ENCODE measurements at places on chromosomes 3 and 15. TPM values are rescaled to one million over a fixed set of nuclear protein-coding genes. Genes with fewer than 3 reads are reported as not detected.

EFCC1 gene
- not detected for total RNA-seq

SKOR1 gene
- 0.12 TPM for total RNA-seq

SLC28A1 gene
- 0.12 TPM for total RNA-seq

HGD gene
- not detected for total RNA-seq

DNASE1L3 gene
- not detected for total RNA-seq

SLC15A2 gene
- 0.11 TPM for total RNA-seq

SOX14 gene
- not detected for total RNA-seq

VWA5B2 gene
- total RNA-seq, result not detected

SIDT1 gene
- total RNA-seq, result not detected

CHAC1 gene
- total RNA-seq, result 36.5 TPM

GP5 gene
- total RNA-seq, result under 0.01 TPM

SEMA3B gene
- total RNA-seq, result 6.8 TPM

ITPR1 gene
- 36.9 TPM for total RNA-seq

NEK10 gene
- 7.0 TPM for total RNA-seq

CNTN4 gene
- 1.00 TPM for total RNA-seq

SNX33 gene
- 11.2 TPM for total RNA-seq

CCDC54 gene
- not detected for total RNA-seq

FAM107A gene
- not detected for total RNA-seq

FOXB1 gene
- total RNA-seq, result not detected

CCDC9B gene
- 46.2 TPM for total RNA-seq

LYZL4 gene
- total RNA-seq, result not detected

TMEM40 gene
- not detected for total RNA-seq

U2SURP gene
- 90.1 TPM for total RNA-seq

FRMD4B gene
- 1.9 TPM for total RNA-seq

CATSPER2 gene
- total RNA-seq, result 2.1 TPM

GOLGA6B gene
- total RNA-seq, result not detected

CHMP2B gene
- total RNA-seq, result 41.2 TPM

ZBTB20 gene
- 17.4 TPM for total RNA-seq

CD86 gene
- not detected for total RNA-seq
